ENCODE measurements at places on chromosomes 7 and 10. TPM values are rescaled to one million over a fixed set of nuclear protein-coding genes. Genes with fewer than 3 reads are reported as not detected.

Gene LRRD1
- total RNA-seq = 4.1 TPM

Gene GRID2IP
- total RNA-seq = 0.96 TPM

Gene LRIT1
- total RNA-seq = 3.6 TPM

Gene BTBD16
- not detected for total RNA-seq

Gene CUBN
- 1.4 TPM for total RNA-seq

Gene CHCHD3
- 42.6 TPM for total RNA-seq

Gene RADIL
- total RNA-seq = 1.2 TPM

Gene CPA5
- total RNA-seq = 0.72 TPM

Gene GPR26
- 0.72 TPM for total RNA-seq

GRCh38 chr7:138000081-138000701 lies 1.7 kb downstream of the CREB3L2 start:
- peak; percentile 86 for DNase-seq

GRCh38 chr7:156889089-156889488 lies 3.9 kb downstream of the LMBR1 start:
- no peak for DNase-seq

DNA sequence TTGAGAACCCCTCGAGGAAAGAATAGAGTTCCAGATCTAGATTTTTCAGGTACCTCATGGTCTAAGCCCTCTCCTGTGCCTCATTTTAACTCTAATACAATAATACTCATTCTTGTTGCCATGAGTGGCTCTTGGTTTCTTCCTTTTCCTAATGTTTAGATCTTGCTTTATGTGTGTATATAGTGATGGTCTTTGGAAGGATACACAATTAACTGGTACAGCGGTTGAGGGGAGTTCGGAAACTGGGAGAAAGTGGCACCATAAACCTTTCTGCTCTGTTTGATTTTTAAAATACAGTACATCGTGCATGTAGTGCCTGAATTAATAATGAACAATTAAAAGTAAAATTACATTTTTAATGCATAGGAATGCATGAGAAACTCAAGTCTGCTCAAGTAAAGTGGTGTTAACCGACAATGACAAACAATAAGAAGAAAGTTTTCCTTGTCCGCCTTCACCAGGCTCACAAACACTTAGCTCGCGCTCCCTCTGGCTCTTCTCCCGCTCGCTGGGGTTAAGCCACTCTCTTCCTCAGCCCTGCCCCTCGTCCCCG lies 386 bp upstream of the EIF4EBP2 start:
- DNase-seq = no peak

- DNase-seq = no peak
Measured at GRCh38 chr7:29588900-29589696, 25.5 kb downstream of the PRR15 start.

GRCh38 chr10:14671386-14671831 lies 103.3 kb downstream of the FAM107B start:
- peak; percentile 85 for DNase-seq

- no peak for DNase-seq
Measured at GRCh38 chr10:105597312-105597711, 956.2 kb downstream of the SORCS3 start.

DNA sequence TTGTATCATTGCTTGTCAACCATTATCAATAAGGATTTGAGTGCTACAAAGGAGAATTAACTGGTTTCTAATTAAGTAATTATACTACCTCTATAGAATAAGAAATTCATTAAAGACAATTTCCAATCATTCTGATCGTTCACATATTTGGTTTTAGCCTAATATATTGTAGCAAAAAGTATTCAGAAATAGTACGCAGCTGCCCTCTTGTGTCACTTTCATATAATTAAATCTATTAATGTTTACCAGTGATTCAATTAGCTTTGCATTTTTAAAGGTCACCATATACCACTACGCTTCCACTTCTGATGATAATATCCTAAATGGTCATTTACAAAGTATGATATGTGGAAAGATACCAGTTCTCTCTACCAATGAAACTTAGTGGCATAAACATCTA lies 128.3 kb downstream of the NEBL start:
- peak; percentile 14 for DNase-seq

DNA sequence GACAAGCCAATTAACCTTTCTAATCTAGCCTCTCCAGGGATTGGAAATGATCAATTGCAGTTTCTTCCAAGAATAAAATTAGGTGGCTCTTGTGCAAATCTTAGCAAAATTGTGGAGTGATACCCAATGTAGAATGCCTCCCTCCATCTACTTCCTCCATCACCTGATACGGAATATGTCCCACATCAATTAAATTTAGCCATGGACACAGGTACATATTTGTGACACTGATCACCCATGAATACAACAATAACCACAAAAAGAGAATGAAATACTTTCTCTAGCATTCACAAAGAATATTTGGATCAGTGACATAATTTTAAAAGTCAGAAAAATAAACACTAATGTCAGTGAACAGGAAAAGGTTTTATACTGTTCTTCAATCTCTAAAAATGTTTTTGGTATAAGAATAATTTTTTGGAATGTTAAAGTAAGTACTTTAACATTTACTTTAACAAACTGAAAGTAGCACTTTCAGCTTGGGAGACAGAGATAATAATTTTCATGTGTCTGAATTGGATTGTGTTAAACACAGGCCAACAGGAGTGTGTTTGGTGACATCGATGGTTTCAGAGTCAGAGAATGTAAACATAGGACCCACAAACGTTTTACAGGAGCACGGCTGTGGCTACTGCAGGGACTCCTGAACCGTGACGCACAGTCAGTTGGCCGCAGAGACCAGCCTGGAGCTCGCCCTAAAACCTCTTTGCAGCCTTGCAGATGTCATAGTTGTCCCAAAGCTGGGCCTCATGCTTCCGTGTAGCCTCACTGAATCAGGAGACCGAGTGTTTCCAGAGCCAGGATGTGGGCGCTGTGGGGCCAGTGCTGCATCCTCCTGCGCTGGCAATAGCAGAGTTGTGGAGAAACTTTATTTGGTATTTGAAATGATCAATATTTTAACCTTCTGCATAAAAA lies 7.2 kb downstream of the RBM20 start:
- peak; percentile 36 for DNase-seq

DNA sequence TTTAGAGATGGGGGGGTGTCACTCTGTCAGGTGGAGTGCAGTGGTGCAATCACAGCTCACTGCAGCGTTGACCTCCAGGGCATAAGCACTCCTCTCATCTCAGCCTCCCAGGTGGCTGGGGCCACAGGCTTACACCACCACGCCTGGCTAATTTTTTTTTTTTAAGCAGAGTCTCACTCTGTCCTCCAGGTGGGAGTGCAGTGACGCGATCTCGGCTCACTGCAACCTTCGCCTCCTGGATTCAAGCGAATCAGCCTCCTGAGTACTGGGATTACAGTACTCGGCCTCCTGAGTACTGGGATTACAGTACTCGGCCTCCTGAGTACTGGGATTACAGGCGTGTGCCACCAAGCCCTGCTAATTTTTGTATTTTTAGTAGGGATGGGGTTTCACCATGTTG lies 23.6 kb upstream of the PPIA start:
- DNase-seq = no peak

DNA sequence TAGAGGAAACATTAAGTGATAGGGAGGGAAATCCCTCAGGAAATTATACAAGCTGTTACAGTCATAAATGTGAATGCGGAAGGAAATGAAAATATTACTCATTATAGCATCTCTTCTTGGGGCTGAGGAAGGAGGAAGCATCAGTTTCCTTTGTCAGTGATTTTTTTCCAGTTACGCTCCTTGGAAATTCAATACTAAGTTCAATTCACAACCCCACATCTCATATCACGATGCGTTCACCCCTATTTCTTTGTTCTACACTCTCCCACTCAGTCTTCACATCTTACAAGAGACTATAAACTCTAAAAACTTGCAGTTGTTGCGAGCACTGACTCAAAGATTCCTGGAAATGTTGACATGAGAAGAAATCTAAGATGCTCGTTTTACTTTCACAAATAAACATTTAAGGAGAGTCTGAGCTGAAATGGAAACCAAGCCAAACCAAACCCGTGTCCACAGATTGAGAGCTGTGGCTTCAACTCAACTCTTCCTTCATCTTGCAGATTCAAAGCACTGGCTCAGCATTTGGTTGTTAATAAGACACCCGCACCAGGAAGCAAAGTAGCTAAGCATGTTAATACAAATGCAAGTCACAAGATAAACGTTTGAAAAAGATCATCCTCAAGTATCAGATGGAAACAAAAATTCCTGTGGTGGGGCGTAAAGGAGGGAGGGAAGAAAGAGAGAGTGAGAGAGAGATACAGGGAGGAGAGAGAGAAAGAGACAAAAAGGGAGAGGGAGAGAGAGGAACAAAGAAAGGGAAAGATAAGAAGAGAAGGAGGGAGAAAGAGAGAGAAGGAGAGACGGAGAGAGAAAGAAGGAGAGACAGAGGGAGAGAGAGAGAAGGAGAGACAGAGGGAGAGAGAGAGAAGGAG lies 150.0 kb upstream of the RSU1 start:
- peak; percentile 30 for DNase-seq

DNA sequence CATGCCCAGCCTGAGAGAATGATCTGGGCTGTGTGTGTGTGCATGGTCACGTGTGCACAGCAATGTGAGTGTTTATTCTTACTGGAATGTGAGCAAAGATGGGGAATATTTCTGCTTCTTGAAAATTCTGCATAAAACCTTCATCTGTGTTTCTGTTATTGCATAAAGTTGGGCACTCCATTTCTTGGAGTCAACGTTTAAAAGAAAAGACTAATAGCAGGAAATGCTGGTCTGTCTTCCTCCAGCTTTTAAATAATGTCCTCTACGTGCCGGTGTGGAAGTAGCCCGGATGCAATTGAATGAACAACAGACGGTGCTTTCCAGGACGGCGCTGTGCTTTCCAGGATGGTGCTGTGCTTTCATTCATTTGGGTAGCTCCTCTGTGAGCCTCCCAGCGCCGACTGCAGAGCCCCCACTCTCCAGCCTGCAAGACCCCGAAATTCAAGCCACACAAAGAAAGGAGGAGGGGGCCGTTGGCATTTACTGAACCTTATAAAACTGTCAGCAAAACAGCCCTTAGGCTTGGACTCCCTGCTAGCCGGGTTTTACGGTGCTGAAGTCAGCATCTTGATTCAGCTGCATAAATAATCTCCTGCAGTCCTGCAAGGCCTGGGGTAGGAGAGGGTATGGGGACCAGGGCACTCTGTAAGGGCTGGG lies 158.2 kb upstream of the PRKCQ start:
- peak; percentile 69 for DNase-seq

- no peak for DNase-seq
Measured at GRCh38 chr7:96287559-96287958, 34.3 kb downstream of the SLC25A13 start.

DNA sequence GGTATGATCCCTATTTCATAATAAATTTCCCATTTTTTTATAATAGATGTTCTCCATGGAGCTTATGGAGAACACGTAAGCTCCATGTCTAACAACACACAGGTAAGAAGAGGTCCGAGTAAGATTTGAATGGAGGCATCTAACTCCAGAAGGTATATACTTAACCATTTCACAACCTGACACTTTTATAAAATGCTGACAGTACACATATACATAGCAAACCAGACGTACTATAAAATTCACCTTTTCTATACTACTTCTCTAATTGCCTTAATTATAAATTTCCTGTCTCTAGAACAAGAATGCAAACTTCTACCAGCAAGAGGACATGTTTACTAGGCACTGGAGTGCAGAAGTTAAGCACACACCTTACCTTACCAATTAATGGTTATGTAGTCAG lies 151.3 kb downstream of the DGKI start:
- no peak for DNase-seq

- no peak for DNase-seq
Measured at GRCh38 chr7:138716889-138717288, 15.7 kb upstream of the SVOPL start.

DNA sequence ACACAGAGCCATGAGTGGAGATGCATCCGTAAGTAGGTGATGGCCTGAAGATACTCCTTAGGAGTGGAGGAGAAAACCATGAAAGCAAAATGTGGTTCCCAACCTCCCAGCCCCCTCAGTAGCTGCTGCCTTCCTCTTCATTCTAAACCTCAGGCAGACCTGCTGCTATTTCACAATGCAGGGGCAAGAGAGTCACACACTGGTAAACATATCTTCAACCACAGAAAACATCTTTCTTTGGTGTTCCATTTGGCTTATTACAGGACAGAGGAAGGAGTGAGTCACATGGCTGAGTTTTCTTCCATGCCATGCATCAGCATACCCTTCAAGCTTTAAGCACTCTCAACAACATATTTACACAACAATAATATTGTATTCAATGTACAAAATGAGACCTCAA lies 342.1 kb downstream of the BMPER start:
- no peak for DNase-seq

DNA sequence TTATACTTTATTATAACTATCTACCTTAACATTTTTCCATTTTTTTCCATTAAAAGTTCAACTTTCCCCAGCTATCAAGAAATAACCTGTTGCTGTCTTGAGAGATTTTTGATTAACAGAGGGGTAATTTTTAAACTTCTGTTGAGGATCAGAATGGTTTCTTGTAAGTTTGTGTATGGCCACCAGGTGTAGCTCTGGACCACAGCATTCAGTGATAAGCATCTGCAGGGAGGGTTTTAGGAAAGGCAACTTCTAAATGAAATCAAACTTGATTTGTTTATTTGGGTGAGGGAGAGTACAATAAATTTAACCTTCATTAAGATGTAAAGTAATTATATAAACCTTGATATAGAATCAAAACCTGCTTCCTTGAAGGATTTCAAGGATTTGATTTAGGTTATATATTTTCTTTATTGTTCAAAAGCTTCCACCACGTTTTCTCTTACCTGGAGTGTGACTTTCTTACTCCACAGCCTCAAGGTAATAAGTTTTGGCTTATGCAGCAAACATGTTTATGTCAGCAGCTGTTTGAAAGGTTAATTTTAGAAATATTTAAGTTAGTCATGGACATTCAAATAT lies 153.3 kb downstream of the STK31 start:
- peak; percentile 51 for DNase-seq

DNA sequence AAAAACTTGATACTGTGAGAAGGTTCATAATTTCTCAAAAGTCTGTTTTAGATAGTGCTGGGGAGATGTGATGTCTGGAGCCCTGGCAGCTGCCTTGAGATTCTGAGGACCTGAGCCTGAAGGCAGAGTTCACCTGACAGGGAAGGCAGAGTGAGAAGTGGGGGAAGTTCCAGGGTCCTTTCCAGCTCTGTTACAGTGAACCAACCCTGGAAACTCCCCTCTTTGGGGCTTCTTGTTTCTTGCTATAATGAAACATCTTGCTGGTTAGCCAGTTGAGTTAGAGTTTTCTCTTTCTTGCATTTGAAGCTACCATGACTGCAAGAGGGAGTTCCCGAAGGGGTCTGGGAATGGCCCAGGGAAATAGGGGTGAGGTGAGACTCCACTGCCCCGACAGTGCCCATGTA lies 158.9 kb upstream of the TNRC18 start:
- no peak for DNase-seq

DNA sequence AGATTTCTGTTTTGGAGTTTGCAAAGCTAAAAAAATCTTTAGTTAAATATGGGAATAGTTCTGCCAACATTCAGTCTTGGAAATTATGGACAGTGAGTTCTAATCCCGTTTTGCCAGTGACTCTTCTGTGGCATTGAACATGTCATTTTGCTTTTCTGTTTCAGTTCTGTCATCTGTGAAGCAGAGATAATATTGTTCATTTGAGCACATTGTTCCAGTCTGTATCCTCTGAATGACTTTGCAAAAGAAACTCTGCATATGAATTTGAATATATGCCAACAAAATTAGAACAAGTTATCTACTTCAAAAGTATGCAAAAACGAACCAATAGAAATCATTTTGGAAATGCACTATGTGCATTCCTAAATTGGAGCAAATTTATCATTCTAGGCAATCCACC lies 746.0 kb upstream of the POT1 start:
- DNase-seq = no peak

GRCh38 chr7:113122744-113123143 lies 4.4 kb upstream of the SMIM30 start:
- no peak for DNase-seq

Measured in umbilical cord (tissue), 2 donors.